ENCODE measurements at places on chromosomes 5 and 9. TPM values are rescaled to one million over a fixed set of nuclear protein-coding genes. Genes with fewer than 3 reads are reported as not detected.

The FBP2 gene
- total RNA-seq: not detected

GRCh38 chr9:134500931-134501760 lies 140.5 kb upstream of the COL5A1 start:
- no peaks in the 10 kb centered on the region for H3K4me1 ChIP-seq
- no peak overlapping the region for H3K27ac ChIP-seq
- no peaks in the 10 kb centered on the region for H3K36me3 ChIP-seq
- peaks cover 5% of the 10 kb centered on the region for H3K27me3 ChIP-seq
- DNase-seq: no peak

The PHPT1 gene
- 92.2 TPM for total RNA-seq

DNA sequence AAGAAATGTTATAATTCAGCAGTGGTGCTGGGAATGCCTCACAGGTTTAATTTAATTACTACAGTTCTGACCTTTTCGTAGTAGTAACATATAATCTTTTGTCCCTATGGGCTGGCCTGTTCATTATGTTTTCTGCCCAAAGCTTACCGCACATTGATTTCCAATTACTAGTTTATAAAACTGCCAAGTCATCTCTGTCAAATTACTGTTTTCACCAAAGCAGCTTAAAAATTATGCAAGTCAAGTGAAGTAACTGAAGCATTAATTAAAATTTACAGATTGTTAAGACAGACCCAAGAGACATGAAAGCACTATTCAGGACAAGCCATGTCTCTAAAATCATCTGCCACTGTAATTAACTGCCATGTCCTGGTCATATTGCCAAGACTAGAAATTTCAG lies 93.9 kb upstream of the FTMT start:
- H3K4me1 ChIP-seq: no peaks in the 10 kb centered on the region
- no peak overlapping the region for H3K4me3 ChIP-seq
- H3K27ac ChIP-seq: no peak overlapping the region

GRCh38 chr9:125525921-125526631 lies 180.9 kb downstream of the MAPKAP1 start:
- H3K27ac ChIP-seq: no peak overlapping the region
- no peak overlapping the region for H3K4me3 ChIP-seq
- peaks cover 64% of the 10 kb centered on the region for H3K4me1 ChIP-seq

DNA sequence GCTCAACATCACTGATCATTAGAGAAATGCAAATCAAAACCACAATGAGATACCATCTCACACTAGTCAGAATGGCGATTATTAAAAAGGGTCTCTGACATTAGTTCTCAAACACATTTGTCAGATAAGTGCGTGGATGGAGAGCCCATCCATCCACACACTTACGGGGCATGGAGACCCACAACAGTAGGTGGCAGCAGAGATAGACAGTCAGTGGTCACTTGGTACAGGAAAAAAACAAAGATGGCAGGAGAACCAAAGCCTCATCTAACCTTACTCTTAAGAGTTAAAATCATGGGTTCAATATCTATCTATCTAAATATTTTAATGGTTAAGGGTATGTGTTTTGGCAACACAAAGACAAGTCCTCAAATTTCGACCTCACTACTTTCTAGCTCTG lies 1378.7 kb upstream of the C9orf72 start:
- H3K36me3 ChIP-seq: no peaks in the 10 kb centered on the region
- no peak for DNase-seq
- H3K27me3 ChIP-seq: no peaks in the 10 kb centered on the region
- no peak overlapping the region for H3K4me3 ChIP-seq
- H3K27ac ChIP-seq: no peak overlapping the region

The SPARC gene
- not detected for total RNA-seq

- no peak overlapping the region for H3K4me3 ChIP-seq
- no peak for DNase-seq
- no peaks in the 10 kb centered on the region for H3K27me3 ChIP-seq
- no peak overlapping the region for H3K27ac ChIP-seq
- H3K4me1 ChIP-seq: no peaks in the 10 kb centered on the region
- H3K36me3 ChIP-seq: no peaks in the 10 kb centered on the region
Observed at GRCh38 chr5:42498000-42498399, 74.8 kb downstream of the GHR start.

- H3K27ac ChIP-seq: no peak overlapping the region
- no peak for DNase-seq
- H3K4me1 ChIP-seq: no peaks in the 10 kb centered on the region
Observed at GRCh38 chr5:6202149-6202967, 176.0 kb downstream of the MED10 start.

DNA sequence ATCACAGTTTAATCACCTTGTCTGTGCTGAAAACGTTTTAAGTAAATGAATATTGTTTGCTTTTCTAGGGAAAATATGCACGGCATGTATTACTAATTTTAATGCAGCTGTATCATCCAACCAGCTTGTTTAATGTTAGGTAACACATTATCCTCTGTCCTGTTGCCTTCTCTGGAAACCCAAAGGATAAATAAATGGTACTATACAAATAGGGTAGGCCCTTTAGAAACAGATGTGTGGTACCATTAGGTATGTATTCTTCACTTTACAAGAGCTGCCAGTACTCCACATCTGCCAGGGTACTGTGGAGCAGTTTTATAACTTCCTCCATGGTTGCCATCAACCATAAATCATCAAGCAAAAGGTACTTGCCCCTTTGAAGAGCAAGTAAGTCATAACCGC lies 42.9 kb downstream of the FAF2 start:
- peaks cover 47% of the 10 kb centered on the region for H3K36me3 ChIP-seq
- DNase-seq: no peak
- no peak overlapping the region for H3K27ac ChIP-seq
- no peaks in the 10 kb centered on the region for H3K27me3 ChIP-seq

DNA sequence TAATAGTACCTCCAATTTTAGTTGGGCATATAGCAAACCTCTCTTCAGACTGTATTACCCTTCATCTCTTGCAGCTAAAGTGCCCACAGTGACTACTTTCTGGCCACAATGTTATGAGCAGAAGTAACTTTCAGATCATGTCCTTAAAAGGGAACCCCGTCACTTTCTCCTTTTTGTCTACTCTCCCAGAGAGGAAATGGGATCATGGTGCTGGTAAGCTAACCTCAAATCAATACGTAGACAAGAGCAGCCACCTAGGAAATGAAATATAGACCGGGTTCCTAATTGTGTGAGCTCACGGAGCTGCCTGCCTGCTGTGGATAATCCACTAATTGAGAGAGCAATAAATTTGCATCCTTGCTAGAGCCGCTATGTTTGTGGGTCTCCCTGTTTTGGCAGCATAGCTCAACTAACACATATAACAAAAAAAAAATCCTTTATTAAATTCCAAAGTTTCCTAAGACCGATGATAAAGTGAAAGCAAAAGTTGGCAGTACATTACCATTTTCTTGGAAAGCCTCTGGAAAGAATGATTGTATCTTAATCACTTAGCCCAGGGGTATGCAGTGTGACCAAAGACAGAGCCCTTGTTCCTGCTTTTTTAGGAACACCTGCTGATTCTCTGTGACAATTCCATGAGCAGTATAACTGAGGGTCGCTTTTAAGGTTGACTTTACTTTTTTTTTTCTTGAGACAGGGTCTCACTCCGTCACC lies 5.6 kb upstream of the IL7R start:
- H3K4me1 ChIP-seq: peaks cover 69% of the 10 kb centered on the region
- H3K27me3 ChIP-seq: no peaks in the 10 kb centered on the region
- H3K27ac ChIP-seq: peak overlapping the region; percentile 100
- DNase-seq: no peak
- H3K4me3 ChIP-seq: peak overlapping the region; percentile 93
- H3K36me3 ChIP-seq: peaks cover 59% of the 10 kb centered on the region

- no peak for DNase-seq
- no peaks in the 10 kb centered on the region for H3K27me3 ChIP-seq
Observed at GRCh38 chr5:51829691-51830090, 446.4 kb downstream of the ISL1 start.

DNA sequence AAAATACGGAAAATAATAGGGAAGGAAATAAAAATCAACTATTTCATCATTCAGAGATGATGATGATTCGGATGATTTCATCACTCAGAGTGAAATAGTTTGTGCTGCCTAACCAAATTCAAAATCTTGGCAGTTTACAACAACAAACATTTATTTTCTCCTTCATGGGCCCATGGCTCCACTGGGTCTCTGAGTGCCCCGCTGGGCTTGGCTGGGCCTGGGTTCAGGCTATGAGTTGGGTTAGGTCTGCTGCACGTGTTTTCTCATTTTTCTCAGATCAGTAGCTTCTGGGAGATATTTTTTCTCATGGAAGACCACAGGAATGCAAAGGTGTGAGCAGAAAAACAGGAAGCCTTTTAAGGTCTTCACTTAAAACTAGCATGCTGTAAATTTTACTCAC lies 24.0 kb upstream of the F2RL1 start:
- H3K27me3 ChIP-seq: no peaks in the 10 kb centered on the region
- H3K4me1 ChIP-seq: peaks cover 14% of the 10 kb centered on the region
- no peak overlapping the region for H3K4me3 ChIP-seq

The QRFP gene
- not detected for total RNA-seq

- H3K4me1 ChIP-seq: peaks cover 28% of the 10 kb centered on the region
- no peak overlapping the region for H3K27ac ChIP-seq
- no peaks in the 10 kb centered on the region for H3K27me3 ChIP-seq
- H3K36me3 ChIP-seq: peaks cover 18% of the 10 kb centered on the region
- no peak overlapping the region for H3K4me3 ChIP-seq
- DNase-seq: no peak
Observed at GRCh38 chr9:85704744-85705143, 37.0 kb downstream of the AGTPBP1 start.

- no peak overlapping the region for H3K4me3 ChIP-seq
- DNase-seq: no peak
- H3K4me1 ChIP-seq: no peaks in the 10 kb centered on the region
- no peak overlapping the region for H3K27ac ChIP-seq
Observed at GRCh38 chr5:158543539-158544387, 556.0 kb downstream of the EBF1 start.

The NUTM2G gene
- total RNA-seq: not detected

DNA sequence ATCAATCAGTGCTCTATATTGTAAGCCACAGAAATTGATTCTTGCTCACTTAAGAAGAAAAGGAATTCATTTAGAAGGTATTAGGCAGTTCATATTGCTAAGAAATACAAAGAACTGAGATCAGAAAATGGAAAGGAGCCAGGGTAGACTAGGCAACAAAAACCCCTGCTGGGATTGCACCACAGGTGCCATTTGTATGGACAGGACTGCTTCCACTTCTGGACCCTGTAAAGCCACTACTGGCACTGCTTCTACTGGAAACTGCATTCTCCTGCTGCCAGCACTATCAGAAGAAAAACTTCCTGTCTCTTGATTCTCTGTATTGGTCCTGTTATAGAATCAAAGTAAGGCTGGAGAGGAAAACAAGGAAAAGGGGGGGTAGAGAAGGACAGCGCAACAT lies 45.9 kb downstream of the CERT1 start:
- peaks cover 32% of the 10 kb centered on the region for H3K36me3 ChIP-seq
- no peak overlapping the region for H3K4me3 ChIP-seq
- DNase-seq: no peak
- H3K4me1 ChIP-seq: peaks cover 39% of the 10 kb centered on the region

- H3K27me3 ChIP-seq: peaks cover 22% of the 10 kb centered on the region
- no peak overlapping the region for H3K4me3 ChIP-seq
- DNase-seq: no peak
Observed at GRCh38 chr5:176722757-176723156, 75.5 kb downstream of the TSPAN17 start.
